ENCODE measurements at places on chromosomes 5 and 9.

GRCh38 chr9:133950629-133951111 lies 41.5 kb downstream of the VAV2 start:
- DNase-seq = no peak

GRCh38 chr5:112257976-112258375 lies 161.1 kb downstream of the EPB41L4A start:
- DNase-seq = no peak

GRCh38 chr5:178280631-178281030 lies 48.0 kb upstream of the PHYKPL start:
- DNase-seq = no peak

DNA sequence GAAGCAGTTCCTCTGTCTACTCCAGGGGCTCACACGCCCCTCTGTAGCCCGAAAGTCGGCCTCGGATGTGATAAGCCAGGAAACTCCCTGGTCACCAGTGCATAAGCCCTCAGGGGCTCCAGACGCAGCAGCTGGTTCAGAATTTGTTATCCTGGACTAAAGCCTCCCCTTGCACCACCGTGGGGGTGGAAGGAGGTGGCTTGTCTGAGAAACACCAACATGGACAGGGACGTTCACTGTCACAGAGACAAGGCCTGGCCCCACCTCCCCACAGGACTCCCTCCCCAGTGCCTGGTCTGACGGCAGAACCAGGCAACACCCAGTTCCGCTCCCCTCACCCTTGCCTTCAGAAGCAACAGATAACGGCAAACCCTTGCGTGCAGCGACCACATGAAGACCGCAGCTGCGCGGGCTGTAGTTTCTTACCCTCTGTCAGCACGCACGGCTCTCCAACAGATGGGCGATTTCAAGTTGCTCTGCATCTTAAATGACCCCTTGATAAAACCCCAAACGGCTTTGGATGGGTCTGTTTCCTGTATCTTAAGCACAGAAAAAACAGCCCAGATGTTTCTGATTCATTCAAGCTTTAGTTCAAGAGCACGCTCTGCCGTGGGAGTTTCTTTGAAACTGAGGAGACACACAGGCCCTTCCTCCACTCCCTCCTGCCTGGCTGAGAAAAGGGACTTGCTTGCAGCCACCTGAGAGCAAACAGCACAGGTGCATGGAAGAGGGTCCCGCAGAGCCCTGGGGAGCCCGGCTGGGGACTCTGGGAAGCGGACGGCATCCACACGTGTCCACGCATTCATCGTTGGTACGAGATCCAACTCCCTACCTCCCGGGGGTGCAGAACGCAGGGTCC lies 44.7 kb upstream of the NKD2 start:
- peak; percentile 77 for DNase-seq

GRCh38 chr5:31530541-31531265 lies 1.2 kb downstream of the DROSHA start:
- peak; percentile 27 for DNase-seq

DNA sequence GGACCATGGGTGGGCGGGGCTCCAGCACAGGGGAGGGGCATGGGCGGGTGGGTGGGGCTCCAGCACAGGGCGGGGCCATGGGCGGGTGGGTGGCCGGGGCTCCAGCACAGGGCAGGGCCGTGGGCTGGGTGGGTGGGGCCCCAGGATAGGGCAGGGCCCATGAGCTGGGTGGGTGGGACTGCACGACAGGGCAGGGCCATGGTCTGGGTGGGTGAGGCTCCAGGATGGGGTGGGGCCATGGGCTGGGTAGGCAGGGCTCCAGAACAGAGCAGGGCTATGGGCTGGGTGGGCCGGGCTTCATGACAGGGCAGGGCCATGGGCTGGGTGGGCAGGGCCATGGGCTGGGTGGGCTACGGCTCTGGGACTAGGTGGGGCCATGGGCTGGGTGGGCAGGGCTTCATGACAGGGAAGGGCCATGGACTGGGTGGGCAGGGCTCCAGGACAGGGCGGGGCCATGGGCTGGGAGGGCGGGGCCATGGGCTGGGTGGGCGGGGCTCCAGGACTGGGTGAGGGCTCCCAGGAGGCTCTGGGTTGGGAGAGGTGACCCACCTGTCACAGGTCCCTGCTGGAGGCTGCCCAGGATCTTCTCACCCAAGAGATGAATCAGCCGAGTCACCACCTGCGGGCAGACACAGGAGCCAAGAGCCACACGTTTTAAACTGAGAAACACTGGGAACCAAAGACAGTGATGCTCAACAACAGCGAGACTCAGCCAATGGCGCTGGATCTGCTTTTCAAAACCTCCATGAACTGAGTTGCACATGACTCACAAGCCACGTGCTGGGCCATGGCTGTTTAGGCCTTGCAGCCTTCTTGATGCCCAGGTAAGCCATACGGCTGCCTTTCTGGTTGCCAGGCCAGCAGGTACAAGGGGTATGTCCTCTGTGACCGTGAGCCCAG lies 33.6 kb upstream of the NSMF start:
- DNase-seq = peak; percentile 92

DNA sequence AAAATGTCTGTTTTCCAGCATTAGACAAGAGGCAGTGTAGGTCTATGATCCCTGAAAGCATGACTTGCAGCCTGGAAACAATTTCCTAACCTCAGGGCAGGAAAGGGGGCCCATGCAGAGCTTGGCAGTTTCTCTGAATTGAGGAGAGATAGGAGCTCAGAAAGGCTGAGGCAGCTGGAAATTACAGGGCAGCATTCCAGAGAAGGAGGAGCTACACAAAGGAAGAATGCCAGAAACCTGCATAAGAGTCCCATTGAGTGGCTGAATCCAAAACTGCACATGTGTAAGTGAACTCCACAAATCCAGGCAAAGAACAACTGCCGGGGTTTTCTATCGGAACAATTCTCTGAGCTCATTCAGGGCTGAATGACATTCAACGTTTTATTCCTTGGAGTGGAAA lies 346.8 kb downstream of the PIK3R1 start:
- no peak for DNase-seq

GRCh38 chr5:90548069-90548593 lies 10.5 kb upstream of the ADGRV1 start:
- no peak for DNase-seq

GRCh38 chr5:53766673-53767072 lies 206.2 kb downstream of the NDUFS4 start:
- no peak for DNase-seq

DNA sequence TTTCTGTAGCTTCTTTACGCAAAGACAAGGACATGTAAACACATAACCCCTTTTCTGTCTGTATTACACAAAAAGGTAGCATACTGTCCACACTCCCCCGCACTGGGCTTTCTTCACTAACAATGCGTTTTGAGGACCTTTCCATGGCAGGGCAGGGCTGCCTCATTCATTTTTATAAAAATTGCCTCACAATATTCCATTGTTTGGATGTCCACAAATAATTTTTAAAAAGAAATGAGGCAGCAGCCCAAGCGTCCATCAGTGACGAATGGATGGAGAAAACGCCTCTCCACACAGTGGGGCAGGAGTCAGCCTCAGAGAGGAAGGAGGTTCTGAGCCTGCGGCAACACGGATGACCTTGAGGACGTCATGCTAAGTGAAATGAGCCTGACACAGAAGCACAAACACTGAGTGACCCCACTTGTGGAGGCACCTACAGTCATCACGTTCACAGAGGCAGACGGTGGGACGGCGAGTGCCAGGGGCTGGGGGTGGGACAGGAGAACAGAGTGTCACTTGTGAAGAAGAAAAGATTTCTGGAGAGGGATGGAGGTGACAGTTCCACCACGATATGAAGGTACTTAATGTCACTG lies 67.8 kb downstream of the RASGEF1C start:
- DNase-seq = no peak

DNA sequence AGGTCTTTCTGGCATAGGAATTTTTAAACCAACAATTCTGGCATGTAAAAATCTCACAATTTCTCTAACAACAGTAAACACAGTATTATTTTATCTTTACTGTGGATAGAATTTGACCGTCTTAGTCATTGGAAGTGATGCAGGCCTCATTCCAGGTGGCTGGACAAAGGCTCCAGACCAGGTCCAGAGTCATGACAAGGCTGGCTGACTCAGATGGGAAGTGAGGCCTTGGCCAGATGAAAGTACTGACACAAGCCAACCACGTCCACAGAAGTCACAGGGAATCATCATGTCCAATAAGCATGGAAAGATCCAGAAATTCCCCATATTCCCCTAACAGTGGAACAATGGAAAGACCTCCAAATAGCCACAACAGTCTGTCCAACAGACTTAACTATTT lies 12.4 kb downstream of the SPOCK1 start:
- no peak for DNase-seq

DNA sequence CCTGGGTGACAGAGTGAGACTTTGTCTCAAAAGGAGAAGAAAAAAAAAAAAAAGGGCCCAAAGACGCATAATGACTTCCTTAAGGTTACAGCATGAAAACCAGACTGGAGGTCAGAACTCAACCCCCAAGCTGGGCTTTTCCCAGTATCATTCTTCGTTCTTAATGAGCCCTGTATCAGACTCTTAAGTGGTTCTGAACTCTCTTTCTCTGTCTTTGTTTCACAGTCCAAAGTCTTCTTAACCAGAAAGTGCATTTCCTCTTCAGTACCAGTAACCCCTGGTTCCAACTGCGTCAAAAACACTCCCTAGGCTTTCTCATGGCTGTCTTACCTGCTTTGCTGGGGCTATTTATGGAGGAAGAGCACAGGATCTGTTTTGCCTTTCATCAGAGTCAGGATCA lies 38.4 kb upstream of the SHB start:
- DNase-seq = no peak

DNA sequence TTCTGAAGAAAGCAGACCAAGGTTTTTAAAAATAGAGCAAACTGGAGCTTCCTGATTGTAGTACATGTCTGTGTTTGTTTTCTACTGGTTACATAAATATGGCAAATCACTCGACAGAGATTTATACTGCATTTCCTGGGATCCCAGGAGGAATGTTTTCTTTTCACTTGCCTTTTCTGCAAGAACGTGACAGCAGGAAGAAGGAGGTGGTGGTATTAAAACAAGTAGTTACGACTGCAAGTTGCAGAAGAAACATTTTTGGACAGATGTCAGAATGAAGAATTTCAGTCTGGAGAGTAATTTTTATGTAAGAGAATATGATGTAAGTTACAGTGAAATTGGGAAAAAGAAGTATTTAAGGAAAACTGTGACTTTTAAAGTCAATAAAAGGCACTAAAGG lies 253.7 kb upstream of the NFIL3 start:
- no peak for DNase-seq

DNA sequence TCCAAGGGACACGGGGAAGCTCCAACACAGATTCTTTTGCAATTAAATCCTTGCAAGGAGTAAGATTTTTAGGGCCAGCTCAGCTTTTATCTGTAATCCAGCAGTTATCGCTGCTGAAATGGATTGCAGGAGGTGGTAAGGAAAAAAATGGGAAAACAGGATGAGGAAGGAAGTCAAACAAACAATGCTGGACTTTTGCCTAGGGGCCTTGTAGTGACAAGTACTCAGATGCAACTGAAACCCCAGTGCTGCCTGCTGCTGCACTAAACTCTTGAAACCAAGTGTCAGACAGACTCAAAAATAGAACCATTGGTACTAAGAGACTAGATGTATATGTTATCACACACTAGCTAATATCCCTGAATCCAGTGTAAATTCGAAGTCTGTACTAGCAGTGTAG lies 309.2 kb downstream of the CTNND2 start:
- DNase-seq = no peak

- DNase-seq = peak; percentile 19
These were observed 88.9 kb downstream of the CDK5RAP2 start for GRCh38 chr9:120490888-120491595.

DNA sequence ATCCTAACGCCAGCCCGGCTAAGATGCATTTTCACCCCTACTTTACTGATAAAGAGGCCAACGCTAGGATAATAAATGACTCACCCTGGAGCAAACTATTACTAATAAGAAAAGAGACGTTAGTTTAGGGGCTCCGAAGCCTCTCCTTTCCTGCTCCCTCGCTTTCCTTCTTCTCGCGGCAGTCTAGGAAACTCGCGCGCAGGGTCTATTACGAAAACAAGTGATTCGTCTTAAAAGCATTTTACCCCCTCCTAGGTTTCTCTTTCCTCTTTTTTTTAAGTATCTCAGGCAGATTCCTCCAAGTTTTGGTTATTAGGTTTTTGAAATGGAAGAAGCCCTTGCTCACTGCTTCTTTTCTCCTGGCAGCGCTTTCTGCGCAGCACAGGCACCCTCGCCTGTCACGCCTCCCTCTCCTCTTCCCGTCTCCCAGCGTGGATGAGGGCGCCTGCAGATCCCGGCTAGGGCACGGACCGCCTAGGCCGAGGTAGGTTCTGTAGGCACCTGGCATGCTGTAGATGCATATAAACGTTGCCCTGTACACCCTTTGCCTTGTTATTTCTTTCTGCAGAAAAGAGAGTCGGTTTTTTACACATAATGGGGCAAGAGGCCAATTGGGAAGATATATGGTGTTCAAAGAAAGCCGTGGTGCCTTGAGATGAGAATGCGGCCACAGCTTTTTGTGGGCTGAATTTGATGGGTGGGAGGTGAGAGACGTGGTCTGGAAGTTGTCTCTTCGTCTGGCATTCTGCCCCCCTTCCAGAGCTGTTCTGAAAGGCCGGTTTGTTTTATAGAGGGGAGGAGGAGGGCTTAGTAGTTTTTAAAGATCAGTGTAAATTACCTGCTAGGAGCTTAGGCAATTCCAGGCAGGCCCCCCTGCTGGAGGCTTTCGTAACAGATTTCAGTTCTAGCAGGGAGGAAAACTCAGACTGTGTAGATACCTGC lies 983 bp downstream of the GCNT1 start:
- peak; percentile 63 for DNase-seq

- DNase-seq = no peak
These were observed 28.5 kb downstream of the DPYSL3 start for GRCh38 chr5:147481376-147481775.

DNA sequence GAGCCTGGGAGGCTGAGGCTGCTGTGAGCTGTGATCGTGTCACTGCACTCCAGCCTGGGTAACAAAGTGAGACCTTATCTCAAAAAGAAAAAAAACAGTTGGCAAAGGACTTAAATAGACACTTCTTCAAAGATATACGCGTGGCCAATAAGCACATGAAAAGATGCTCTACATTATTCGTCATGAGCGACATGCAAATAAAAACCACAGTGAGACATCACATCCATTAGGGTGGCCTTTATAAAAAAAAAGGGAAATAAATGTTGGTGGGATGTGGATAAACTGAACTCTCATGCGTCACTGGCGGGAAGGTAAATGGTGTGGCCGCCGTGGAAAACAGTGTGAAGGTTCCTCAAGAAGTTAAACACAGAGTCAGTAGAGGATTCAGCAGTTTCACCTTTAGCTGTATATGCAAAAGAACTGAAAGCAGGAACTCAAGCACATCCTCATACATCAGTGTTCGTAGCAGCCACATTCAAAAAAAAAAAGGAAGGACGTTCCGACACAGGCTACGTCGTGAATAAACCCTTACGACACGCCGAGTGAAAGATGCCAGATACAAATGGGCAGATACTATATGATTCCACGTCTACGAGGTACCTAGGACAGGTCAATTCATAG lies 24.5 kb upstream of the NRARP start:
- DNase-seq = peak; percentile 56

GRCh38 chr5:118208031-118208453 lies 780.3 kb downstream of the DTWD2 start:
- DNase-seq = no peak

GRCh38 chr9:111965566-111966019 lies 69.0 kb downstream of the UGCG start:
- DNase-seq = no peak

- DNase-seq = peak; percentile 5
These were observed 287.2 kb upstream of the ZNF608 start for GRCh38 chr5:125033602-125034001.
